ENCODE measurements at places on chromosomes 12 and 14. TPM values are rescaled to one million over a fixed set of nuclear protein-coding genes. Genes with fewer than 3 reads are reported as not detected.
A peak's percentile ranks its signal among the peaks of the same experiment; 100 is the strongest.

SLC10A1 gene
- total RNA-seq: not detected

ETFBKMT gene
- 2.5 TPM for total RNA-seq

CACNB3 gene
- total RNA-seq: 33.0 TPM

PRH2 gene
- total RNA-seq: not detected

SSPN gene
- total RNA-seq: 10.9 TPM

DLST gene
- 128 TPM for total RNA-seq

- no peak for DNase-seq
- no peak overlapping the region for H3K27ac ChIP-seq
- peaks cover 69% of the 10 kb centered on the region for H3K36me3 ChIP-seq
Observed at GRCh38 chr14:81187832-81188522, 32.8 kb downstream of the GTF2A1 start.

- H3K27ac ChIP-seq: no peak overlapping the region
- H3K4me1 ChIP-seq: no peaks in the 10 kb centered on the region
- no peak for DNase-seq
- no peaks in the 10 kb centered on the region for H3K27me3 ChIP-seq
Observed at GRCh38 chr12:100058482-100059029, 73.8 kb upstream of the ANKS1B start.

- no peaks in the 10 kb centered on the region for H3K36me3 ChIP-seq
- no peak for DNase-seq
- no peak overlapping the region for H3K27ac ChIP-seq
- H3K27me3 ChIP-seq: no peaks in the 10 kb centered on the region
Observed at GRCh38 chr12:126869644-126870043, 1397.3 kb upstream of the TMEM132C start.

DNA sequence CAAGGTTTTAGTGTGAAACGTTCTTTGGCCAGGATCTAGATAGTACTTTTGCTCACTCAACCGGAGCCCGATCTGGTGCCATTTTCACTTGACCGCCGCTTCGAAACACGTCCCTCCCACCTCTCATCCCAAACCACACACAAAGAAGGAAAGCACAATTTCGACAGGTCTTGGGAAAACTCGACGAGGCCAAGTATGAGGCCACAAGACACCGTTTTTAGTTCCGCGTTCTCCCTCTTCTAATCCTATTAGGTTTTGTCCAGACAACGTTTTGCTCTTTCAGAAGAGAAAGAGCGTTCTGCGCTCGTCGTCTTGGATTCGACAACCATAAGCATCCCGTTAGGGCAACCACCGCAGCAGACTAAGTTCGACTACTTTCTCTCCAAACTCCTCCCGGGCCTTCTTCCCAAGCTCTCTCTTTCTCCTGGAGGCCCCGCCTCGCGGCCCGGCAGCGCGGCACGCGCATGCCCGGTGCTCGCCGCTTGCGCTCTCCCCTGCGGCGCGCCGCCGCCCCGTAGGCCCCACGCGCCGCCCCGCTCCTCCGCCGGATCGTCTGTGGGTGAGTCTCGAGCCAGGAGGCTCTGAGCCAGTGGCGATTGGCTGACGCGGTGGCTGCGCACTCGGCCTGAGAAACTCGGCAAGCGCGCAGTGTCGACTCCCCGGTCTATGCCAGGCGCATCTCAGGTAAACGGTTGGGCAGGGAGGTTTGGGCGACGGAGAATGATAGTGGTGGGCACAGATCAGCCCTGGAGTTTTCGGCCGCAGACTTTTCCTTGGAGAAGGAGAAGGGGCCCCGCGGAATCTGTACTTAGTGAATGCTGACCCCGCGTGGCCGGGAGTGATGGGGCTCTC lies at the start of gene MIPOL1:
Gene MIPOL1, plus strand, starts transcription at position 517 of the 852 bp plus-strand sequence. CDS start 49,952 bp downstream, outside the sequence.
- peak within 1 kb of the TSS; percentile 7 for H3K4me3 ChIP-seq
- H3K27me3 ChIP-seq: no peaks in the 10 kb centered on the region
- no peaks in the 10 kb centered on the region for H3K36me3 ChIP-seq
- DNase-seq: no peak
- H3K4me1 ChIP-seq: no peaks in the 10 kb centered on the region

- no peaks in the 10 kb centered on the region for H3K27me3 ChIP-seq
- no peaks in the 10 kb centered on the region for H3K36me3 ChIP-seq
- no peak for DNase-seq
- H3K27ac ChIP-seq: no peak overlapping the region
- H3K4me1 ChIP-seq: no peaks in the 10 kb centered on the region
Observed at GRCh38 chr14:101031186-101031585, 127.7 kb upstream of the RTL1 start.

GRCh38 chr12:13573698-13574321 lies 377.3 kb downstream of the EMP1 start:
- H3K4me1 ChIP-seq: no peaks in the 10 kb centered on the region
- H3K27ac ChIP-seq: no peak overlapping the region
- no peaks in the 10 kb centered on the region for H3K36me3 ChIP-seq
- no peaks in the 10 kb centered on the region for H3K27me3 ChIP-seq
- no peak for DNase-seq
- no peak overlapping the region for H3K4me3 ChIP-seq

- no peaks in the 10 kb centered on the region for H3K27me3 ChIP-seq
- DNase-seq: no peak
- H3K27ac ChIP-seq: no peak overlapping the region
- H3K36me3 ChIP-seq: no peaks in the 10 kb centered on the region
Observed at GRCh38 chr14:68724914-68725313, 68.0 kb downstream of the ZFP36L1 start.

DNA sequence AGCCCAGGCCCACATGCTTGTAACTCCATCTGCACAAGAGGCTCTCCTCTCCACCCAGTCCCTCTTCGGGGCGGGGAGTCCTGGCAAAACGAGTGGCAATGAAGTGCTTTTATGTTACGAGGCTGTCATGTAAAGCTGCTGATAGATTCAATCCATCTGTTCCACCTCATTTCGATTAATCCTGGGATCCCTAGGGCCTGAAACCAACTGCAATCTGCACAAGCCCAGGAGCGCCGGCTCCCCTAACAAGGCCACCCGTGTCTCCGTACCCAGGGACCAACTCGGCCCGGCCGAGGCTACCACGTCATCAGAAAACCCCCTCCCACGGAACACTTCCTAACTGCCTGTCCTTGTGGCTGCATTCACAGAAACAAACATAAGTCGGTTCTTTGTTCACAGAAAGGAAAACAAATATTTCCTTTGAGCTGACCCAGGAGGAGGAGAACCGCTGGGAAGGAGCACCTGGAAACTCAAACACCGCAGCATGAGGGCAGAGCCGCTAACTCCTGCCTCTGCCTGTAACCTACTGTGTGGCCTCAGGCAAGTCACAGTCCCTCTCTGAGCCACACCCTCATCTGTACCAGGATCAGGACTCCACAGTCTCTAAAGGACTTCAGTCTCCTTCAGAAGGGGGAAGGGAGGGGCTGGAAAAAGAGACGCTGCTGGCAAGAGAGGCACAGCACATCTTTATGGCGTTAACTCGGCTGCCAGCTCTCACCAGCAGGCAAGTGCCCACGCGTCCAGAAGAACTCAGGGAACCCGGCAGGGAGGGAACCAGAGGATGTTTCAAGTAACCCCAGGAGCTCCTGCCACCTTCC lies 47.8 kb downstream of the CCDC88C start:
- no peak overlapping the region for H3K4me3 ChIP-seq
- no peak for DNase-seq
- no peak overlapping the region for H3K27ac ChIP-seq
- H3K36me3 ChIP-seq: no peaks in the 10 kb centered on the region
- H3K4me1 ChIP-seq: peaks cover 40% of the 10 kb centered on the region
- no peaks in the 10 kb centered on the region for H3K27me3 ChIP-seq

DNA sequence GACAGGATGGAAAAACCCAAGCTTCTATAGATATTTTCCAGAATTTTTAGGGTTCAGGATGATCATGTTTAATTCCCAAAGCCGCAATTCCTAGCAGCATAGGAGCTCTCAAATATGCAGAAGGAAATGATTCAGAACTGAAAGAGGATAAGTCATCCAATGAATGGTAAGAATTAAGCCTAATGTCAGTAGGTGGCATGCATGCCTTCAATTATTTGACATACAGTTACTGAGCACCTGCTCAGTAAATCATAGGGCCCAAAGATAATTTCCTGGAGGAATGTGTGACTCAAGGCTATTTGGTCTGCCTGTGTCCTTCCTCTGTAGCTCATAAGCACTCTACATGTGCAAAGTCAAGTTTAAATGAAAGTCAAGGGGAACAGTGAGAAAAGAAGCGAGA lies 116.8 kb upstream of the SLC38A4 start:
- no peaks in the 10 kb centered on the region for H3K27me3 ChIP-seq
- H3K27ac ChIP-seq: no peak overlapping the region
- no peaks in the 10 kb centered on the region for H3K36me3 ChIP-seq
- H3K4me1 ChIP-seq: no peaks in the 10 kb centered on the region
- no peak overlapping the region for H3K4me3 ChIP-seq

DNA sequence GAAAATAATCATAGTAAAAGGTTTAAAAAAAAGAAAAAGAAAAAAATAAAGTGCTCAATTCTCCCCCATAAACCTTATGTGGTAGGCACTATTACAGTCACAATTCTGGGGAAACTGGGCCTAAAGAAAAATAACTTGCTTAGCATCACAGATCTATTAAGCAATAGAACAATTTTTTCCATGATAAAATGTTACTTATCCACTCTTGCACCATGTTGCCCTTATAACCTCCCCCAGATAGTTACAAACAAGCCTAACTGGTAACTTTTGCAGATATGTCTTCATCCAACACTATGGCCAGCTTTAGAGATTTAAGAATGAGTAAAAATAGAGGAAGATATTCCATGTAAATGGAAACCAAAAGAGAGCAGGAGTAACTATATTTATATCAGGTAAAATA lies 164.8 kb downstream of the DUSP6 start:
- H3K27ac ChIP-seq: no peak overlapping the region
- H3K36me3 ChIP-seq: no peaks in the 10 kb centered on the region
- H3K4me1 ChIP-seq: no peaks in the 10 kb centered on the region
- H3K4me3 ChIP-seq: no peak overlapping the region
- DNase-seq: no peak

DNA sequence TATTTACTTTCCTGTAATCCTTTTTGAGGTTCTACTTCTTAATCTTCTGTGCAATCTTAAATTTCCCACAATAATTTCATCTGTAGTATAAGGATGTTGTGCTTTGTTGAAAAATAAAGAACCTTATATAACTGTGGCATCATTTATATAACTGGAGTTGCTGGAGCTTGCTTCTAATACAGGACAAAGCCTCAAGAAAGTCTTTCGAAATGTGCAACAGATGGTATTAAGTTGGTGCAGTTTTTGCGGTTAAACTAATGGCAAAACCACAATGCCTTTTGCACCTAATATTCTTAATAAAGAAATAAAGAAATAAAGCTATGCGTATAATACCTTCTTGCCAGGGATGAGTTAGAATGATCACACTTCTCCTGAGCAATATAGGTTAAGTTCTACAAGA lies 180.0 kb downstream of the KITLG start:
- H3K27ac ChIP-seq: no peak overlapping the region
- H3K4me3 ChIP-seq: no peak overlapping the region
- H3K36me3 ChIP-seq: no peaks in the 10 kb centered on the region
- H3K27me3 ChIP-seq: no peaks in the 10 kb centered on the region

- H3K4me3 ChIP-seq: no peak overlapping the region
- H3K27me3 ChIP-seq: no peaks in the 10 kb centered on the region
- no peaks in the 10 kb centered on the region for H3K4me1 ChIP-seq
- no peak overlapping the region for H3K27ac ChIP-seq
Observed at GRCh38 chr14:93765155-93765554, 23.1 kb downstream of the PRIMA1 start.

- no peak overlapping the region for H3K4me3 ChIP-seq
- no peaks in the 10 kb centered on the region for H3K4me1 ChIP-seq
- no peaks in the 10 kb centered on the region for H3K27me3 ChIP-seq
- H3K36me3 ChIP-seq: no peaks in the 10 kb centered on the region
- H3K27ac ChIP-seq: no peak overlapping the region
Observed at GRCh38 chr12:27226407-27226929, 17.6 kb upstream of the STK38L start.

- no peak overlapping the region for H3K4me3 ChIP-seq
- no peaks in the 10 kb centered on the region for H3K4me1 ChIP-seq
- H3K27ac ChIP-seq: no peak overlapping the region
- H3K36me3 ChIP-seq: no peaks in the 10 kb centered on the region
- no peaks in the 10 kb centered on the region for H3K27me3 ChIP-seq
Observed at GRCh38 chr12:24806386-24806785, 142.5 kb downstream of the BCAT1 start.
